T-cell (primary cell): ENCODE measurements at places on chromosomes 11 and 22.

DNA sequence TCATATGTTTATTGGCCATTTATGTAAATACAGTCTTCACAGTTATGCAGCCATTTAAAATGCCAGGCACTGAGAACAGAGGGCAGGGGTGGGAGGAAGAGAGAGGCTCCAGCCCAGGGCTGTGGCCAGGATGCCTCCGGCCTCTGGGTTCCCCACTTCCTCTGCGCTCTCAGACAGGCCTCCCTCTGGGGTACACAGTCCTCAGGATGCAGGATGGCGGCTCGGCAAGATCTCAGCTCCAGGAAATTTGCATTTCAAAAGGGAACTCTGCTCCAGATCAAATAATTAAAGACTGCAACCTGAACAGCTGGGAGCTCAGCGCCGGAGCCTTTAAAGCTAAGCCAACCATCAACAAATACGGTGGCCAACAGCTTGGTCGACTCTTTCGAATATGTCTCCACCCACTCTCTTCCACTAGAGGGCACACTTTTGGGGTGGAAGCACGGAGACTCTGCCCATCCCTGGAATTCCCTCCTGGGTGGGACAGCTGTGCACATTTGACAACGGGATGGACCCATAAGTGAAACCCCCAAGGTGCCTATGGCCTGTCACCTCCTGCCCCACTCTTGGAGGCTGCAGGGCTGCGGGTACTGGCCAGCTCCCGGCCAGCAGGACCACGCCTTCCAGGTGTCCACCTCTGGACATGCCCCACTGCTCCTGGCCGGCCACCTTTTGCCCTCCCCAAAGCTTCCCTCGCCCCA is 1044.7 kb downstream of the BRD1 start:
- peak; percentile 13 for DNase-seq

GRCh38 chr11:14336507-14337503 is 22.2 kb downstream of the RRAS2 start:
- DNase-seq: no peak

- no peak for DNase-seq
Measured at GRCh38 chr11:85318573-85318972, 308.6 kb downstream of the DLG2 start.

GRCh38 chr11:44034639-44035038 is 13.1 kb upstream of the ACCSL start:
- no peak for DNase-seq

DNA sequence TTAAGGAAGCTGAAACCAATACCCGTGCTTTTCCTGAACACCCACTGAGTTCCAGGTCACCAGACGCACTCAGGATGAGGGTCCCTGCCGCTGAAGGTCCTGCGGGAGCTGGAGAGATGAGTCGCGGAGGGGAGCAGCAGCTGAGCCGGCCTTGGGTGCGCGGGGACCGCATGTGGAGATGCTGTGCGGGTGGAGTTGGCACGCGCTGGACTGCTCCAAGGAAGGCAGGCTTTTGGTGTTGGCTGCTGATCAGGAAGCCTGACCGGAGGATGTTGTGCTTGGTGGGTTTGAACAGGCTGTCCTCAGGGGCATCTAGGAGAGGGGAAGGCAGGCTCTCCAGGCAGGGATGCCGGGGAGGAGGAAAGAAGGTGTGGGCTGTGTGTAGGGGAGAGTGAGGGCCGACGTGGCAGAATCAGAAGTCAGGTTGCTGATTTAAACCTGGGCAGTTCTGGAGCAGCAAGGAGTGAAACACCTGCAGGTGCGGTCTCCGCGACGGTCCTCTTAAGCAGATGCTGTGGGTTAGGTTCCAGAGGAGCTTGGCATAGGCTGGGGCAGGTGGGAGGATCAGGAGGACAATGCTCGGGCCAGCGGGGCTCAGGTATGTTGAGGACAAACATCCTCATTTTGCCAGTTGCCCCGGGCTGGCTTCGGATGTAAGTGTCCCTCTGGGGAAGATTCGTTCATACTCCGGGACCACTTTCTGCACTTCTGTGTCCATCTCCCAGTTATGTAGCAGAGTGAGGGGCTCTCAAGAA is 197.5 kb upstream of the B3GAT1 start:
- DNase-seq: no peak

GRCh38 chr11:132036746-132037466 is 666.5 kb downstream of the NTM start:
- no peak for DNase-seq

GRCh38 chr11:13341026-13341425 is 63.4 kb downstream of the BMAL1 start:
- DNase-seq: no peak

DNA sequence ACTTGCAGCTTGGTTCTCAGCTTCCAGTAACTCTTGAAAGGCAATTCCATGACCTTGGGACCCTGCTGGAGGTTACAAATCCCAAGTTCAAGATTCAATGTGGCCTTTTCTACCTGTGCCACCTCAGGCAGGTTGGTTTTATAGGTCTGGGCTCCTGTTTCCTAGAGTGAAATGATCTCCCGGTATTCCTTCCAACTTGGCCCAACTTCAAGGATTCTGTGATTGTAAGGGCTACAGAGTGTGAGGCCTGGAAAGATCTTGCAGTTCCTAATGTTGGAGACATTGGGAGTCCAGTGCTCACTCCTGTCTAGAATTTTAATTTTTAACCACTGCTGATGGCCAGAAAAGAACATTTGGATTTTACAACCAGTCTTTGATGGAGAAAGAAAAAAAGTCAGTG is 91.6 kb downstream of the LDLRAD3 start:
- no peak for DNase-seq

- DNase-seq: no peak
Measured at GRCh38 chr22:45608763-45609180, 62.9 kb upstream of the ATXN10 start.

DNA sequence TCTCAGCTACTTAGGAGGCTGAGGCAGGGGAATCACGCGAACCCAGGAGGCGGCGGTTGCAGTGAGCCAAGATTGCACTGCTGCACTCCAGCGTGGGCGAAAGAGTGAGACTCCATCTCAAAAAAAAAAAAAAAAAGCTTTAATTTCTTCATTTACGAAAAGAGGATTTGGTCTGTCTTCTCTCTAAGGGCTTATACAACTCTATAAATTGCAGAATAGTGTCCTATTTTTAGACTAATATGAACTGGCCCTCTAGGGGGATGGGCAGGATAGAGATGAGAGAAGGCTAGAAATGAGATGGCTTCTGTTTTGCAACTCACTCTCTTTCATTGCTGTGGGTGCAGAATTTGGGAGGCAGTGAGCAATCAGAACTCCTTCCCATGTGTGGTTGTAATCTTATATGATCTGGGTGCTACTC is 11.3 kb downstream of the MAML2 start:
- no peak for DNase-seq

DNA sequence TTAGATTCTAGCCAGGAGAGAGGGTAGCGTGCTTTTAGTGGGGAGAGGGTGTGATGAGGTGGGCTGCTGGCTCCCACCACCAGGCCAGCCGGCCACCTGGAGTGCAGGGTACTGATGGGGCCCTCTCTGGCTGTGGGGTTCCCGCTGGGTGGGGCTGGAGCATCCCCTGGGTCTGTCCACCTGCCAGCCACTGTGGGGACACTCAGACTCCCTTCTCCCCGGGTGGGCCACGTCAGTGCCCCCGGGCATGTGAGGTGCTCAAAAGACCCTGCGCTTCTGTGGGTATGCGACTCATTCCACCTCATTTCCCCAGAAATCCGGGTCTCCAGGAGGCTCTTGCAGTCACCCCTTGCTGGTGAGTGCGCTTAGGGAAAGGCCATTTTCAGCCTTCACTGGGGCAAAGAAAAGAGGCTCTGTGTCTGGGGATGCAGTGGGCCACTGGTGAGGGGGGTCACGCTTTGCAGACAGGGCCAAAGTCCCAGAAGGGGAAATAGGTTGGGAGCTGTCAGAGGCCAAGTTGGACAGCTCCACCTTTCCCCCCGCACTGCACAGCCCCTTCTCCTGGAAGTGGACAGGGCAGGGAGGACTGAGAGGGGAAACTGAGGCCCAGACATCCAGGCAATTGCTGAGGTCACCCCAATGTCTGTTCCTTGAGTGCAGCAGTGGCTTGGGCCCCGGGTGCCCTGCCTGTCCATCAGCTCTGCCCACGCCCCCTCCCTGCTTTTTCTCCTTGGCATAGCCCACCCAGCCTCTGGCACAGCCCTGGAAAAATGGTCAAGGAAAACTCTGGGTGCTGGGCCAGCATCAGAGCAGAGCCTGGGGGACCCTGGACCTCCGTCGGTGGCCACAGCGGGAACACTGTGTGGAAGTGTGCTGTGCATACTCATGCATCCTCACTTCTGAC is 53.3 kb downstream of the TPCN2 start:
- no peak for DNase-seq

- DNase-seq: no peak
Measured at GRCh38 chr11:21806947-21807346, 385.9 kb upstream of the ANO5 start.

GRCh38 chr22:48695731-48696305 is 1131.9 kb downstream of the BRD1 start:
- DNase-seq: no peak

DNA sequence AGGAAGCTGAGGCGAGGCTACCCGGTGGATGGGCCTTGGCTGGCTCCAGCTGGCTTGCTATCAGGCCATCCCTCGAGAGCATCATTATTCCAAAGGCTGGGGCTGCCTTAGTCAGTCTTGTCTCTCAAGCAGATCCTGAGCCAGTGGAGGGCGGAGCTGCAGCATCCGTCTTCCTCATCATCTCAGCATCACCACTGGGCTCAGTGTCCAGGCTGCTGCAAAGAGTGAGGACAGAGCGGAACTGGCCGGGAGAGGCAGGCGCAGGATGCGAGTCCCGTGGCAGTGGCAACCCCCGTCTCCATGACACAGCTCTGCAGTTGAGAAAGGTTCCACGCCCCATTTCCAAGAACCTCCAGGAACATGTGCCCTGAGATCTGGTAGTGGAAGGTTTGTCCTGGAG is 4.4 kb downstream of the TP53I11 start:
- no peak for DNase-seq

GRCh38 chr11:124482362-124483147 is 37.1 kb upstream of the OR8B8 start:
- DNase-seq: no peak

DNA sequence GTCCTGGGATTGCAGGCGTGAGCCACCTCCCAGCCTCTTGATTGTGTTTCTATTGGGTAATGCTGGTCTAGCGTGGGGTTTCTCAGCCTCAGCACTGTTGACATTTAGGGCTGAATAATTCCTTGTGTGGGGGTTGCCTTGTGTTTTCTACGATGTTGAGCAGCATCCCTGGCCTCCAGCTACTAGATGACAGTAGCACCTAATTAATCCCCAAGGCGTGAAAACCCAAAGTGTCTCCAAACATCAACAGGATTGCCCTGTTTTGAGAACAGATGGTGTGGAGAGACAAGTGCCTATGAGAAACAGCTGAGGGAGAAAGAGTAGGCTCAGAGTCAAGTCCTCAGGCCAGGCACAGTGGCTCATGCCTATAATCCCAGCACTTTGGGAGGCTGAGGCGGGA is 67.2 kb downstream of the SGSM1 start:
- DNase-seq: no peak

GRCh38 chr11:88886796-88887195 is 179.0 kb downstream of the GRM5 start:
- peak; percentile 14 for DNase-seq

GRCh38 chr11:45102810-45103621 is 43.4 kb upstream of the PRDM11 start:
- DNase-seq: peak; percentile 48
